ENCODE measurements at places on chromosomes 7 and 10.

DNA sequence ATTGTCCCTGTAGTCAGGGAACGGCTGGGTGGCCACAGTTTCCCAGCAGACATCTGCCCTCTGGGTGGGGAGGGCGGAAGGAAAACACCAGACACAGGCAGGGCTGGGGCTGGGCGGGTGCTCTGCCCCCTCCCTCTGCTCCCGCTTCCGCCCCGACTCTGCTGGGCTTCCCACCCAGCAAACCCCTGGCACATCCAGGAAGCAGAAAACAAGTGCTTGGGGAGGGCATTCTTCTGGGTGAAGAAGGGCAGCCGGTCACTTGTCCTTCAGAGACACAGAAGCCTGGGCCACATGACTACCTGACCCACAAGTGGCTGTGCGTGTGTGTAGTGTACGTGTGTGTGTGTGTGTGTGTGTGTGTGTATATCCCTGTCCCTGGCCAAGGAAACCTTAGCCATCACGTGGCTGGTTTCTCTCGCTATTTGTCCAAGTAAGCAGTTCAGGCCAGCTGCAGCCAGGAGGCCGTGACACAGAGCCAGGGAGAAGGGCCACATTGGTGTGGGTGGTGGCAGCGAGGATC lies 77.9 kb downstream of the ZMIZ1 start:
- DNase-seq = no peak

GRCh38 chr10:71077796-71078453 lies 134.4 kb upstream of the UNC5B start:
- no peak for DNase-seq

DNA sequence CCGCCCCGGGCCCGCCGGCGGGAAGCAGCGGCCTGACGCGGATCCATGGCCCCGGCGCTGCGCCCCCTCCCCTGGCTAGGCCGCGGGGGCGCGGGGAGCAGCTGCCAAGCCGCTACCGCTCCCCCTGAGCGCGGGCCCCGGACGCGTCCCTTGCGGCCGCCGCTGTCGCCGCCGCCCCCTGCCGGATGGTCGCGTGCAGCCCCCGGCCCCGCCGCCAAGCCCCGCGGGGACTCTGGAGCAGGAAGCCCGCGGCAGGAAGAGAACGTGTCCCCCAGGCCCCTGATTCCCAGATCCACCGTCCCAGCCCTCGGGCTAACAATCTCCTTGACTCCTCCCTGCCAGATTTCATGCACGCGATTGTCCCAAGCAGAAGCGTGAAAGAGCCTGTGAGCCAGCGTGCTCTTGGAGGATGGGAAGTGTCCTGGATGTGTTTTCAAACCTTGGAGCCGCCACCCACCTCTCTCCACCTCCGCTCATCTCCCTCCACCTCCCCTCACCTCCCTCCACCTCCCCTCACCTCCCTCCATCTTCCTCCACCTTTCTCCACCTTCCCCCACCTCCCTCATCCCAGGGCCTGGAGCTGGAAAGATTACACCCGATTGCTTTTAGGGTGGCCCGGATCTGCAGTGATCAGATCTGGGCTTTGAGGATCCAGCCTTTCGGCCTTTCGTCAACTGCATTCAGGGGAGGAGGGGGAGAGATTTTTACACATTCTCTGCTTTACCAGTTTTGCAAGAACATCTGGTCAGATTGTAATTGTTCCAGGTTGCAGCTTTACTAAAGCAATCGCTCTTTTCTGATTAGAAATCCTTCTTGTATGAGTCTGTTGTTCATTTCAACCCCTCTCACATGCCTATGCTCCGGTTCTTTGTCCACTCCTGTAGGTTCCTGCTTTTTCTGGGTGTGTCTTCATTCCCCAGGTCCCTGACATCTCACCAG lies 570 bp upstream of the PRTFDC1 start:
- peak; percentile 38 for DNase-seq

GRCh38 chr10:1465418-1465911 lies 271.9 kb downstream of the ADARB2 start:
- DNase-seq = no peak

DNA sequence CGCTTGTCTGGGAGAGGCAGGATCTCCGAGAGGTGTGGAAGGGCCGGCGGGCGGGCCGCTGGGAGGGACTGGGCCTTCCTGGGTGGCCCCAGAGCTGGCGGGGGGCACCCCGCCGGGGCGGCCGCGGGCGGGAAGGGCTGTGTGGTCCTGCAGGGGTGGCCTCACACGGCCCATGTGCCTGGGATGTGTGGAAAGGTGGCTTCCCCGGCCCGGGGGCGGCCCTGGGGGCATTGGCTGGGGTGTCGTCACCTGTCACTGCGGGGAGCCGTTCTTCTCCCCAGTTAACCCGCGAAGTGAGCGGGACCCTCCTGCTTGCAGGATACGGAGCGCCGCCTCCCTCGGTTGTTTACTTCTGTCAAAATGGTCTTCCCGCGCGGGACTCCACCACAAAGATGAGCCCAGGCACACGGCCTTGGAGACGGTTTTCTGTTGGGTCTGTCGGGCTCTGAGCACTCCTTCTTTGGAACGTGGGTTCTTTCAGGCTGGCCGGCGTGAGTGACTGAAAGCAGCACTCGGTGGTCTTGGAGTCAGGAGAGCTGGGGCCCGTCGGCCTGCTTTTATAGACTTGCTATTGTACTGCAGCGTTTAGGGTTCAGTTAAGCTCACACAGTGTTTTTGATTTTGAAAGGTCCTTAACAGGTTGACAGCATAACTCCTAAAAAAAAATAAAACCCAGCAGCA lies 700 bp downstream of the SMC3 start:
- peak; percentile 20 for DNase-seq

DNA sequence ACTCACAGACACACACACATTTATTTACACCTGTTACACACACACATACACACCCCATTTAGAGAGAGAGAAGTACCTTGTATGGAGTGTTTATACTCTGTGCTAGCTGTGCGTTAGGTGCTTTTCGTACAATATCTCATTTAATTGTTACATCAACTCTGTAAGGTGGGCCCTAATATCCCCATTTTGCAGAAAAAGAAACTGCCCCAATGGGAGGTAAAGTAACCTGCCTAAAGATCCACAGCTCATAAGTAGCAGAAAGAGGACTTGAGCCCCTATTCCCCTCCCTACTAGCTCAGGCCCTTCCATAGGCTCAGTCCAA lies 23.8 kb upstream of the RBM20 start:
- DNase-seq = no peak

DNA sequence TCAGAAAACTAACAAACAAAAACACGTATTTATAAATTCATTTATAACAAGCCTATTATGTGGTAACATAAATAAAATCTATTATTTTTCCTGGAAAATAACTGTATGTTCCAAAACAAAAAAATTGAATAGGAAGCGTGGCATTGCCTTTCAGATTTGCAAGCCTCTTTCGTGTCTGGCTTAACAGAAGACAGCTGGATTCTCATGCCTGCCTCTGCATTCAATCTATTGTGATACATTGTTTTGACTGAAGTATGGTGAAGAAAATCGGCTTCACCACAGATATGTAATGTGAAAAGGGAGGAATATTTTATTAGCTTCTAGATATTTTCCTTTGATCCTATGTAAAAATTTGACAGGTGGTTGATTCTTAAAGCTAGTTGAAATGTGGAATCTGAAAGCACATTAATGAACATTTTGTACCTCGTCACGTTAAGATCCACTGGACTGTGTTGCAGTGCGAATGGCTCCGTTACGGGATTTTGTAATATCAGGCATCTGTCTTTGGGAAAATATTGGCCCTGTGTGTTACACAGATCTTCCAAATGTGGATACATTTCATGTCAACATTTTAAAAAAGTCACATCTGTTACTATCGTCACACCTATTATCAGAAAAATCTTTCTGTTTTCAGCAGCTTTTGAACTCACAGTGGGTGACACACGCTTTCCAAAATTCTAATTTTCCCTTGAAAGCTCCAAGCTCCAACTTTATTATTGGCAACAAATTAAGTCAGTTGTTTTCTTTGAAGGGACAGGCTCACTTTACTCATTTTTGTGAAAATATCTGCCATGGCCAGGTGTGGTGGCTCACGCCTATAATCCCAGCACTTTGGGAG lies 26.2 kb downstream of the PALD1 start:
- DNase-seq = no peak

- no peak for DNase-seq
Measured at GRCh38 chr10:103044942-103045489, 126.9 kb downstream of the CNNM2 start.

DNA sequence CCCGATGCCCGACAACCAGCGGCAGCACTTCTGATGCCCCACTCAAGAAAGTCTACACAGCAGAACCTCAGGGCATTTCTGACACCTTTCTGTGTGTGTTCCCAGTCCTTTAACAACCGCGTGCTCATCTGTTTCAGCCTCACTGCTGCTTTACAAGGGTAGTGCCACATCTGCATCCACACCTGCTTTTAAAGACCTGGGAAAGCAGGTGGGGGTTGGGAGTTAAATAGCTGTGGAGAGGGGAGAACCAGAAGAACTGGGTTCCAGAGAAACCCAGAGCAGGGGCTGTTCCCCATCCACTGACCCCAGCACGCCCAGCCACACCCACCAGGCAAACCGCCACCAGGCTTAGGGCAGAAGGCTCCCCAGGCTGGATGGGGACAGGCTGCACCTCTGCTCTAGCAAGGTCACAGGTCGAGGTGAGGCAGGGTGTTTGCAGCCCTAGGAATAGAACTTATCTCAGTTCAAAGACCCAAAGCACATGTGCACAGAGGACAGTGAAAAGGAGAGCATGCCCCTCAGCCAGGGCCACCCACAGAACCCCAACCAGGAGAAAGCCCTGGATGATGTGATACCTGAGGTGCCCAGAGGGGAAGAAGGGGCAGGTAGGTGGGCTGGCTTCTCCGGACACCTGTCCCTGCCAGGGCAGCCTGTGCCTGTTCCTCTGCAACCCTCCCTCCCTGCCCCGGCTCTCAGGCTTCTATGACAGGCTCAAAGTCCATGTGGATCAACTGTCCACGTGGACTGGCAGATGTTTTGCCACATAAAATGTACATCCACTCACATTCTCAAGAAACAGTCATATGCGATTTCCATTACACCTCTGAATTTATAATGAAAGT lies 51.3 kb downstream of the COBL start:
- no peak for DNase-seq

GRCh38 chr10:4802711-4803487 lies 23.1 kb upstream of the AKR1E2 start:
- DNase-seq = no peak

- no peak for DNase-seq
Measured at GRCh38 chr10:90437452-90437851, 420.4 kb downstream of the HTR7 start.

- no peak for DNase-seq
Measured at GRCh38 chr10:110845756-110846620, 25.7 kb upstream of the PDCD4 start.

DNA sequence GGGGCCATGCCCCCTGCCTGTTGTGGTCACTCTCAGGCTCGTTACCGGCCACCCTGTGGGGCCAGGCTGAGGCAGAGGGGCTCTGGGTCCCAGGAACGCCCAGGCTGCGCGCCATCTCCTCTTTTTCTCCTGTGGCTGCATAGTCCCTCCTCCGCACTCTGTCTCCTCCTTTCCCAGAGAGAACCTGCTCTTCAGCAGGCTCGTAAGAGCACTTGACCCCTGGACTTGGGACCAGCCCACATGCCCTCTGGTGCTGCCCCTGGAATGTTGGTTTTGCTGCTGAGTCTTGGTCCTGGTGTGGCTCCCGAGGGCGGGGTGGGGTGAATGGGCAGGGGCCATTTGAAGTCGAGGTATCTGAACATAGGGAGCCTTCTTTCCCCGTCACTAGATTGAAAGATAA lies 6.6 kb upstream of the BHLHA15 start:
- DNase-seq = no peak

DNA sequence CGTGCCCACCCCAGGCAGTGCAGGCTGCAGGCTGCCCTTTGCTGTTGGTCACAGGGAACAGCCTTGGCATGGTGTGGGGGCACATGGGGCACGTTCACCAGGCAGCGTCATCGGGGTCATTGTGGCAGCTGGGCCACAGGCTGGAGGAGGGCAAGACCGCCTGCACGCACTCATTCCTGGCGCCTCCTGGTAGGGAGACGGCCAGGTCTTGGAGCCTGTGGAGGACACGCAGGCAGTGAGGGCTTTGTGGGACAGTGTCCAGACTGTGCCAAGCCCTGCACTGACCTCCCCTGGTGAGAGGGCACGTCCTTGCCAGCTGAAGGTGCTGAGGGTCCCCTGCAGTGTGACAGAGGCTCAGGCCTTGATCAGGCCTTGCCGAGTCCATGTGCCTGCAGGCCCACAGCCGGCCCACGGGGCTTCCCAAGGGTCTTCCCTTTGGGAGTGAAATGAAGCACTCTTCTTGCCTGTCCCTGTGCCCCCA lies 76.4 kb downstream of the NKX6-2 start:
- no peak for DNase-seq

DNA sequence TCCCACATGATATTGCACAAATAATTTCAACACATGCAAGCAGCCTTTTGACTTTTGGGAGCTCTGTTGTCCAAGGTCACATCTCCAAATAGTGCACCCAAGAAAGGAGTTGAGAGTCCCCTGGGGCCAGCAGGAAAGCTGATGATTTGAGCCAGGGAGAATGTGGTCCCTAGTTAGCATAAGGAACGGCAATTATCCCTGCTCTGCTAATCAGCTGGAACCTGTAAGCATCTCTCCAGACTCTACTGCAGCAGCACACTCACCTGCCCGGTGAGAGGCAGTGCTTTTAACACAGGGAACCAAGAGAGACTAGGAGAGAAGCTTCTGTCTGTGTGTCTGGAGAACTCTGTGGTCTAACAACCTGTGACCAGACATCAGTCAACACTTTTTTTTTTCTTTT lies 17.0 kb downstream of the TRPV5 start:
- no peak for DNase-seq

GRCh38 chr7:48611993-48612392 lies 312.4 kb upstream of the CDC14C start:
- peak; percentile 52 for DNase-seq

DNA sequence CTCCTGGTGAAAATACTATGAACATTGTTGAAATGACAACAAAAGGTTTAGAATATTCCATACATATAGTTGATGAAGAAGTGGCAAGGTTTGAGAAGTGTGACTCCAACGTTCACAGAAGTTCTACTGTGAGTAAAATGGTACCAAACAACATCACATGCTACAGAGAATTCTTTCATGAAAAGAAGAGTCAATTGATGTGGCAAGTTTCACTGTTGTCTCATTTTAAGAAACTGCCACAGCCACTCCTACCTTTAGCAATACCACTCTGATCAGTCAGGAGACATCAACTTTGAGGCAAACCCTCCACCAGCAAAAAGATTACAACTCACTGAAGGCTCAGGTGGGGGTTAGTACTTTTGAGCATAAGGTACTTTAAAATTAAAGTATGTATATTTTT lies 693.3 kb downstream of the GRID1 start:
- DNase-seq = no peak

GRCh38 chr7:148662646-148663045 lies 36.1 kb upstream of the CUL1 start:
- peak; percentile 2 for DNase-seq

DNA sequence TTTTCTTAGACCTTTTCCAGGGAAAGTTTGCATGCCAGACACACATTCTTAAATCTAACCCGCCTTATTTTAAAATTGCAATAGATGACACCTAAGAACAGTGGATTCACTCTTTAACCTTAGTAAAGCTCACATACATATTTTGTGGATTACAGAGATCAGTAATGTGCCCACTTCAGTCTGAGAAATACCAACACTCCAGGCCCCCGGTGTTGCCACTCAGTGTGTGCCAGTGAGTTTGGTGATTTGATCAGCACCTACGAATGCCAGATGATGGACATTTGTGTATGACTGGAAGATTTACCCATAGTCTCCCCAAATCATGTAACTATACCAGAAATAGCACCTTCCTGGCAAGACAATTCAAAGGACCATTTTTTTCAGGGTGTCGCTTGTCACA lies 2.6 kb downstream of the LRRN3 start:
- DNase-seq = no peak

- no peak for DNase-seq
Measured at GRCh38 chr10:17647326-17647725, 3.4 kb downstream of the STAM start.

GRCh38 chr7:5429253-5429856 lies 5.7 kb upstream of the TNRC18 start:
- DNase-seq = peak; percentile 67
